ENCODE measurements at places on chromosomes 3 and 15.

DNA sequence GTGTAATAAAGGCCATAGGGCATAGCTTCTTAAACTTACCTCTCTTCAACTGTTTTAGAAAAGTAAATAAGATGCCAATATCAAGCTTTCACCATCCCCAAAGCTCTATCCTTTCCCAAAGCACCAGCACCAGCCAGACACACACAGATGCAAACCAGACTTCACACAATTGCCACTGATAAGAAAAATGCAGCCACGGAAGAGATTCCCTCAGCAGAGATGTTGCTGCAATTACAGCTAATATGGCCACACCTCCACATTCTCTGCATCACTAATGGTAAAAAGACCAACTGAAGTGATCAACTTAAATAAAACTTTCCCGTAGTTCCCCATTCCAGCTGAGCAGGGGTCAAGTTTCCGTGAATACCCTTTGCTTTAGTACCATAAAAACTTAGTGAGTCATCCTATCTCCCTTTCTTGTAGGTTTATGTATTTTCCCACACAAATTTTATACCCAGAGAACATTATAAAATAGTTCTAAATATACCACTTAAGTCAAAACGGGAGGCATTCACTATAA, 64.4 kb downstream of the SLC9A9 start:
- no peak for DNase-seq

DNA sequence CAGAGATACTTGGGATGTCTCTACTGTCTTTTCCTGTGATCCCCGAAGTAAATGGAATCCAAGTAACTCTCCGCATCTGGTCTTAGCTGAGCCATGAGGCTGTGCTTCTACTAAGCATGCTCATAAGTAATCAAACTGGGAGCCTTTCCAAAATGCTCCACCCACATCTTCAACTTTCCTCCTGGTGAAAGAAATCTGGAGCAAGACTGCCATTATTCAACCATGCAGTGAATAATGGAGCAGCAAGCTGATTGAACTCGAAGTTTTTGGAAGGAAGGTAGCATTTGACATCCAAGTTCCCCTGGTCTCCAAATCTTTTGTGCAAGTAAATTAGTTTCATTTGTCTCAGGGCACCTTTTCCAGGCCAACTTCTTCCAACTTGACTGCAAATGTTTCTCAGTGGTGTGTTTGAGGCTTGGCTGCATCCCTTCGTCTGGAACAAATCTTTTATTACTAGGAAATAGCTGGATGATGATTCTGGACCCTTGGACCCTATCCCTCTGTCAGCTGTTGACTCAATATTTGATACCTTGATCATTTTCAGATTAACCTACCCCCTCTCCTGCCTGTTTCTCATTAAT, 19.4 kb downstream of the GXYLT2 start:
- DNase-seq = peak; percentile 80

GRCh38 chr3:36944641-36945270, at the start of gene TRANK1:
Gene TRANK1, minus strand, starts transcription at chr3:36945054. Its CDS starts 245 bp downstream, at chr3:36944809.
- DNase-seq = peak; percentile 67

GRCh38 chr3:66413151-66413751, 87.6 kb downstream of the LRIG1 start:
- peak; percentile 97 for DNase-seq

GRCh38 chr3:156770699-156771414, 55.3 kb upstream of the LEKR1 start:
- no peak for DNase-seq

- DNase-seq = peak; percentile 24
These were observed 1.0 kb upstream of the ONECUT1 start for GRCh38 chr15:52790941-52791751.

GRCh38 chr3:125591116-125591760, 4.1 kb downstream of the OSBPL11 start:
- DNase-seq = no peak

- no peak for DNase-seq
These were observed 11.5 kb upstream of the RPS17 start for GRCh38 chr15:82551646-82552247.

GRCh38 chr3:97882975-97883598, 61.3 kb downstream of the CRYBG3 start:
- DNase-seq = peak; percentile 78

GRCh38 chr15:62928242-62928999, 114.1 kb upstream of the TPM1 start:
- peak; percentile 99 for DNase-seq

DNA sequence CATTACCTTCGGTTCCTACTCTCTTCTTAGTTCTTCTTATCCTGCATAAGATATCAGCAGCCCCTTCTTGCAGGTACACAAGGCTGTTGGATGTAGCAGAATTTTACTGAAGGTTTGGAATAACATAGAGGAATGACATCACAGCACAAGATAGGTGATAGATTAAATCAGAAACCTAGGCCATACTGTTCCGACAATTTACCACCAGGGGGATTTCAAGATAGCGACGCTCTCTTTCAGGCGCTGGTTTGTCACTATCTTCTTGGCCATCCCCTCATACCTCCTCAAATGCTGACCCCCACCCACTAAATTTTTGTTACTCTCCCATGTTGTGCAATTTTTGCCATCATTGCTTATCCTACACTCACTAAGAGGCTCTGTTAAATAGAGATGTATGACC, 3.5 kb downstream of the SIDT1 start:
- no peak for DNase-seq

GRCh38 chr15:35019404-35020327, 31.6 kb upstream of the ZNF770 start:
- peak; percentile 31 for DNase-seq

- no peak for DNase-seq
These were observed 631.6 kb upstream of the EPHA6 start for GRCh38 chr3:96182756-96183155.

- no peak for DNase-seq
These were observed 275.0 kb downstream of the ZBTB20 start for GRCh38 chr3:114872050-114872449.

DNA sequence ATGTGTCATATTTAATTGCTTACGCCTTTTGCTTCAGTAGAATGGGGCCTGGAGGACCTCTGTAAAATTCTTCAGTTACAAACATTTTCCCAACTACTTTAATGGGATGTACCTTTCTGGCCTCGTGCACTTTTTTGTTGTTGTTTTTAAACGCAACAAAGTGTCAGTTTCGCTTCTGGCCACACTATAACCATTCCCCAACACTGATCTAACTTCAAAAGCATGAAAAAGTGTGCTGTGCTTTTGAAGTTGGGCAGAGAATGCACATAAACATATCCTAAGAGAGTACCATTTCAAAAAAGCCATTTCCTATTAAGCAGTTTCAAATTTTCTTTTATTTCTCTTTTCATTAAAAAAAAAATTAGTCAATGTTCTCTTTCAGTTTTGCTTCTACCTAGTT, 435.8 kb downstream of the CNTN6 start:
- no peak for DNase-seq

GRCh38 chr15:60121845-60122244, 117.7 kb downstream of the FOXB1 start:
- DNase-seq = no peak

- DNase-seq = peak; percentile 60
These were observed 3.5 kb upstream of the CCDC9B start for GRCh38 chr15:40344217-40344616.

- DNase-seq = no peak
These were observed 377.5 kb downstream of the EDEM1 start for GRCh38 chr3:5565026-5565425.

DNA sequence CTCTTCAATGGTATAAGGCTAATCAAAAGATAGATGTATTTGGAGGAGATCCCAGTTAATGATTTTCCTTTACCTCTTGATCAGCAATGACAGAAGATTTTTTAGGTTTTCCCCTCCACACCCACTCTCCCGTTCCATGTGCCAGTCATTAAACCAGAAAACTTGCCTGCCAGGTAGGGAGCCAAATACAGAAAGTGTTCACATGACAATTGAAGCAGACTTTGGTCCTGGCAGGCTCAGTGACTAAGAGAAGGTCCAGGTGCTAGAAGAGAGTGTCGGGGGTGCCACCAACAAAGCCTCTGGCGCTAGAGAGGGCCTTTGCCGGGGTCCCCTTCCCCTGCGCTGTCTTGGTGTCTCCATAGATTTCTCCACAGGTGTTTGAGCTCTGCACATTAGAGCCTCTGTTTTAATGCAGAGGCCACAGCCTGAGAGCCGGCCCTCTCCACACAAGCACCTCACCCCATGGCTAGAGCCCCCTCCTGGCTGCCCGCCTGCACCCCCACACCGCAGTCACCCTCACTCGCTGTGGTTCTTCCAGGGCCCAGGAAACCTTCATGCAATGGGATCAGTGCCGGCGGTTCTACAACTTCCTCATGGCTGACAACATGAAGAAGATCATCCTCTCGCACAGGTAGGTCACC, 36.4 kb downstream of the RLBP1 start:
- no peak for DNase-seq

- no peak for DNase-seq
These were observed 80.5 kb upstream of the OSBPL11 start for GRCh38 chr3:125675791-125676190.

- no peak for DNase-seq
These were observed 119.0 kb upstream of the LPP start for GRCh38 chr3:188034989-188035388.

DNA sequence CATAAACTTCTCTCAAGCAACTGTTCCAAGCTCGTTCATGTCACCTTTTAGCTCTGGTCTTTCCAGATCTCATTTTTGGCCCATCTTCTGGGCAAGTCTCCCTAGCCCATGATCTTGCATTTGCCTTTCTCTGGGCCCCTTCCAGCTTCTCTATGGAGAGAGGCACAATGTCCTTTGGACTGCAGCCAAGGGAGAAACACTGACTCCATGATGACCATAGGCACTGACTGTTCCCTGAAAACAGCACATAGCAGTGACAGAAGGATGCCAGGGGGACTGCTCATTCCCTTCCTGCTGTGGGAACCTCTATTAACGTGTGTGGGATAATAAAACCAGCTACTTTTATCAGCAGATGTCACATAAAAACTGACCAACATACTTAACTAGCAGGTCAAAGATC, 60.3 kb downstream of the STRIT1 start:
- DNase-seq = peak; percentile 84

- no peak for DNase-seq
These were observed 777 bp upstream of the SLC51A start for GRCh38 chr3:196215493-196216020.

DNA sequence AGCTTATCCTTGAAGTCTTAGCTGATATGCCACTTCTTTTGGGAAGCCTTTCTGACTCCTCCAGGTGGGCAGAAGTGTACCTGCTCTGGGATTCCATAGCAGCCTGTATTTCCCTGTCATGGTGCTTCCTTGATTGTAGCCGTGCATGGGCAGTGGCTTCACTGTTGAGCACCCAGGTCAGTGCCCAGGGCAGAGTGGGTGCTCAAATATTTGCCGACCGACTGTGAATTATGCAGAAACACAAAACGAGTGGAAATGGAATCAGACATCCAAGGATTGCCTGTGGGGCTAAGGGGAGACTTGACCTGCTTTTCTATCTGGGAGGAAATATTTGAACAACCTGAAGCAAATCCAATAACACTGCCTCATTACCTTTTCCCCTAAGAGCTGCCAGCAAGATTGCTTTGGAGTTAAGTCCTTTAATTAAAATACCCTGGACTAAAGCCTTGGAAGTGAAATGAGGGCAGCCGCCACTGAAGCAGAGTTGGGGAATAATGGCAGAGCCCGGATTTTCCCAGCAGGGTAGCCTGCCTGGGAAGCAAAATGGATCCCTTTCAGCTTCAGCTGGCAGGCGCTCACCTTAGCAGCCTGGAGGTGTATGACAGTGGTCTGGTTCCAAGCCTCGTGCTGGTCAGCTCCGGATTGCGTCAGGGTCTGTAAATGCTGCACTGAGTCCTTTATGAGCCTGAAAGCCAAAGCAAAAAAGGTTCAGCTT, 14.9 kb downstream of the ACOX2 start:
- DNase-seq = no peak

DNA sequence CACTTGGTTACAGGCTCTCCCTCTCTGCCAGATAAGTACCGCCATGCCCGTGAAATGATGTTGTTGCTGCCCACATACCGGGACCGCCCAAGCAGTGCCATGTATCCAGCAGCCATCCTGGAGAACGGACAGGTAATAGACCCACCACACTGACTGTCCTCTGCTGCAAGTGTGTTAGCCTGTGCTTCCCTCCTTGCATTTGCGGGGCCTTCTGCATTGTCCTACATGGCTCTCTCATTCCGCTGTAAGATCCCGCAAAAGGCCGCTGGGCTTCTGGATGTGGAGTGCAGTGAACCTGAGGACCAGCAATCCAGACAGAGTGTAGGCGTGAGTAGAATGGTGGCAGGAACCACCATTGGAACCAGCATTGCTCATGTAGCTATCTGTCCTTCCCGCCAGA, 10.6 kb upstream of the MANF start:
- DNase-seq = no peak

- no peak for DNase-seq
These were observed 51.2 kb upstream of the TNIK start for GRCh38 chr3:171511450-171511849.

GRCh38 chr3:13362551-13362950, 57.6 kb downstream of the NUP210 start:
- DNase-seq = no peak

- no peak for DNase-seq
These were observed 290.5 kb downstream of the SHOX2 start for GRCh38 chr3:157815739-157816138.

DNA sequence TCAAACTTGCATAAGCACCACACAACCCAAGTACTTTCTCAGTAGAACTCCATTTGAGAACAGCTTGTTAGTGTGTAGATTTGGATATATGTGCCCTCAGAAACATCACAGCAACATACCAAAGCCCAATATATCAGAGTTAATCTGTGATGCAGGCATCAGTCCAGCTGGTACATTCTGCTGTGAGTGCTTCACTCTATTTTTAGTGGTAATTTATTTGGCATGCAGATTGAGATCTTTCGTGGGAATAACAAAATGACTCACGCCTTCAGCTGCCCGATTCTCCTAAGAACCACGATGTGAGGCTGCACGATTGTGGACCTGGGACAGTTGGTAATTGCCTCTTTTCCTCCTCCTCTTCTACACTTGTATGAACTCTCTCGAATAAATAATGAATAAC, 730.7 kb downstream of the SQOR start:
- peak; percentile 79 for DNase-seq

GRCh38 chr15:98876451-98877369, 130.9 kb downstream of the PGPEP1L start:
- DNase-seq = peak; percentile 54

- peak; percentile 36 for DNase-seq
These were observed 14.5 kb upstream of the PLD1 start for GRCh38 chr3:171824824-171825221.

- DNase-seq = peak; percentile 62
These were observed 23.6 kb upstream of the BCL2A1 start for GRCh38 chr15:79994615-79995014.

- DNase-seq = no peak
These were observed 267.3 kb downstream of the UACA start for GRCh38 chr15:70495991-70496599.

DNA sequence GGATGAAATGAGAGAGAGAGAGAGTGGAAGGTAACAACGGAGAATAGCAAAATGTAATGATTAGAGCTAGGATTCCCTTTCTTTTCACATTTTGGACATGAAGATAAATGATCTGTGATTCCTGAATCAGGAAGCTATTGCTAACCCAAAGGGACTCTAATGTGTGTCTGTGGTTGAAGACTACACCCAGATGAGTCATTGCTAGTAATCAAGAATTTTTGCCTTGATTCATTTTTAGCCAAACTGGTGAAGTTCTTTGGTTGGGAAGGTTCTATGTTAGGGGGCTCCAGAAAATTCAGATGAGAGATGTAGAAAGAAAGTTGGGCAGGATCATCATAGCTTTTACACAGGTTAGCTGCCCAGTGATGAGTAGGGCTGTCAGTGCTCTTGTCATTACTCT, 116.4 kb downstream of the DUT start:
- peak; percentile 83 for DNase-seq
